ENCODE measurements at places on chromosomes 7 and 10. TPM values are rescaled to one million over a fixed set of nuclear protein-coding genes. Genes with fewer than 3 reads are reported as not detected.

DNA sequence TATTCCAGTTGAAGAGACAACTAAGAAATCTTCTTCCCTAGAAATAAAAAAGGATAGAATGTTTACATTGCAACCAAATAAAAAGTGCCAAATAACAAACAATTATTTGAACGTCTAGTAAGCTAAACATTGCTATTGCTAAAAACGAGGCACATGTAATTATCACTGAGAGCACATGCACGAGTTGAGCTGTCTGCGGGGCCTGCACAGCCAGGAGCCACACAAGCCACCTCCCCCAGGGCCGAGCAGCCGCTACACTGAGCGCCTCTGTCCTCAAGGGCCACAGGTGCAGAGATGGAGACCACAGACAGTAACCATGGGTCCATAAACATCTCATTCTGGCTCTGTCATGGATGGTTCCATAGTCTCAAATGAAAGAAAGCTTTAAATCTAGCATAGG is 17.2 kb downstream of the NCAPG2 start:
- H3K36me3 ChIP-seq: peaks cover 5% of the 10 kb centered on the region
- no peaks in the 10 kb centered on the region for H3K27me3 ChIP-seq
- peaks cover 29% of the 10 kb centered on the region for H3K4me1 ChIP-seq
- DNase-seq: no peak
- no peak overlapping the region for H3K4me3 ChIP-seq

DNA sequence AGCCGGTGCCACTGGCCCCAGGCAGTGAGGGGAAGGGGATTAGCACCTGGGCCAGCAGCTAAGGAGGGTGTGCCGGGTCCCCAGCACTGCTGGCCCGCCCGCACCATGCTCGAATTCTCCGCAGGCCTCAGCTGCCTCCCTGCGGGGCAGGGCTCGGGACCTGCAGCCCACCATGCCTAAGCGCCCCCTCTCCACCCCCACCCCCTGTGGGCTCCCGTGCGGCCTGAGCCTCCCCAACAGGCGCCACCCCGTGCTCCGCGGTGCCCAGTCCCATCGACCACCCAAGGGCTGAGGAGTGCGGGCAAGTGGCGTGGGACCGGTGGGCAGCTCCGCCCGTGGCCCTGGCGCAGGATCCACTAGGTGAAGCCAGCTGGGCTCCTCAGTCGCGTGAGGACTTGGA is 144.8 kb upstream of the CDCA7L start:
- peaks cover 7% of the 10 kb centered on the region for H3K4me1 ChIP-seq
- DNase-seq: no peak
- H3K27me3 ChIP-seq: peaks cover 9% of the 10 kb centered on the region
- H3K36me3 ChIP-seq: no peaks in the 10 kb centered on the region
- no peak overlapping the region for H3K27ac ChIP-seq
- H3K4me3 ChIP-seq: no peak overlapping the region

DNA sequence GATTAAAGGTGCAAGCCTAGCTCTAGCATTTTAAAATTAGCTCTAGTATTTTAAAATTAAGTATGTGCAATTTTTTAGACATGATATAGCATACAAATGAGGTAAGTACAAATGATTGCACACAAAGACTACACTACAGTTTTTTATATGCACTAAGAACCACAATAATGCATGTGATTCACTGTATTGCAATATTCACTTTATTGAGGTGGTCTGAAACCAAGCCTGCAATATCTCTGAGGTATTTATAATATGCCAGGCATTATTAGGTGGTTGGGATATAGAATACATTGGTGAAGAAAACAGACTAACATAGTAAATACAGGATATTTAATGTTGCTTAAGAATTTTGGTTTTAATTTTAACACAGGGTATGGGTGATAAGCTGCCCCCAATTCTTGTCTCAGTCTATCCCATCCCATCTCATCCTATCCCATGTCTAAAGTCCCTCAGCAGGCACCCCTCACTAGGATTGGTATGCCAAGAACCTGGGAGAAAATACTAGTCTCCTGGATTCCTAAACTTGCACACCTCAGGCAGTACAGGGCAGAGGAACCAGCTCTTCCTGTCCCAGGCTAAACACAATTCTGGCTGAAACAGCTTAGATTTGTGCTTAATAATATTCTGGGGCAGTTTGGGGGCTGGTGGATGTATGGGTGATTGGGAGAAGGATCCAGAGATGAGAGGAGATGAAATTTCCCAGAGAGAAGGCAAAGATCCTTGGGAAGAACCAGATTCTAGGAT is 90.4 kb downstream of the HIPK2 start:
- H3K36me3 ChIP-seq: peaks cover 26% of the 10 kb centered on the region
- DNase-seq: no peak
- H3K27ac ChIP-seq: peak overlapping the region; percentile 59
- H3K4me1 ChIP-seq: peaks cover 53% of the 10 kb centered on the region

The C10orf67 gene
- total RNA-seq: not detected

DNA sequence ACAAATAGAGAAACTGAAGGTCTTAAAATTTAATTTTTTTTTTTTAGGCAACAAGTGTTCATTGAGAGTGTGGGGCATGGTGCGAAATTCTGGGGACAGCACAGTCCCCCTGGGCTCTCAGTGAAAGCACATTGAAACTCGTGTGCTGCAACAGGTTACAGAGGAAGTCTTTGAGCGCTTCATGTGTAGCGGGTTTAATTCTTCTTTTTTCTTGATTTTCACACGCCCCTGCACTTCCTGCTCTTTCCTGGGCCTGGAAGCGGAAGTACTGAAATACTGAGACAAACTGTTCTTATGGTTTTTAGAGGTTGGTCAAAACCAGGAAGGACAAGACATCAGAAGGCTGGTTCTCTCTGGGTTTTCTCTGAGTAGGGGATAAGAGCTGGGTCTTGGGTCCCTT is 203.5 kb downstream of the PTEN start:
- peaks cover 41% of the 10 kb centered on the region for H3K4me1 ChIP-seq
- no peak overlapping the region for H3K4me3 ChIP-seq
- no peaks in the 10 kb centered on the region for H3K36me3 ChIP-seq
- no peak overlapping the region for H3K27ac ChIP-seq
- no peak for DNase-seq

DNA sequence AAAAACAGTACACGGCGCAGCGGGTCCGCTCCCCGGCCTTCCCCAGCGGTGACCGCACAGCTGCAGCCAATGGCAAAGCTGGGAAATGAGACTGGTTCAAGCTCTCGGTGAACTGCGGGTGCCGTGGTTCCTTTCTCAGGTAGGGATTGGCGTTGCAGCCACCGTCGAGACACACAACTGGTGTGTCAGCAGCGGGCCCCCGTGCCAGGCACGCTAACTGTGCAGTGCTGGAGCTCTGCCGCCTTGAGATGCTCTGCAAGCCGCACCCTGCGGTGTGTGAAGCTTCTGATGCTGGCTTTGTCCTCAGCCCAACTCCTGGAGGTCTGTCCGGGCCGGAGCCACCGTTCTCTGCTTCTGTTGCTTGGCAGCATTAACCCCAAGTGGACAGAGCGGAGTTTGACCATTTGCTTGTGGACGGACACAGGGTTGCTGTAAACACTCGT is 20.6 kb upstream of the NKX6-2 start:
- peak; percentile 82 for DNase-seq
- no peaks in the 10 kb centered on the region for H3K36me3 ChIP-seq
- no peaks in the 10 kb centered on the region for H3K4me1 ChIP-seq
- peaks cover 9% of the 10 kb centered on the region for H3K27me3 ChIP-seq
- no peak overlapping the region for H3K27ac ChIP-seq

- H3K36me3 ChIP-seq: no peaks in the 10 kb centered on the region
- no peak overlapping the region for H3K4me3 ChIP-seq
- peak overlapping the region; percentile 84 for H3K27ac ChIP-seq
- DNase-seq: no peak
- H3K4me1 ChIP-seq: peaks cover 32% of the 10 kb centered on the region
These were observed 6.9 kb upstream of the HYCC1 start for GRCh38 chr7:23020742-23021401.

- H3K27me3 ChIP-seq: no peaks in the 10 kb centered on the region
- no peak for DNase-seq
- no peaks in the 10 kb centered on the region for H3K36me3 ChIP-seq
These were observed 119.4 kb downstream of the COL28A1 start for GRCh38 chr7:7416031-7416858.

GRCh38 chr7:76139670-76140069 is 62.0 kb upstream of the SRRM3 start:
- H3K27me3 ChIP-seq: peaks cover 58% of the 10 kb centered on the region
- H3K36me3 ChIP-seq: no peaks in the 10 kb centered on the region
- no peak overlapping the region for H3K27ac ChIP-seq

DNA sequence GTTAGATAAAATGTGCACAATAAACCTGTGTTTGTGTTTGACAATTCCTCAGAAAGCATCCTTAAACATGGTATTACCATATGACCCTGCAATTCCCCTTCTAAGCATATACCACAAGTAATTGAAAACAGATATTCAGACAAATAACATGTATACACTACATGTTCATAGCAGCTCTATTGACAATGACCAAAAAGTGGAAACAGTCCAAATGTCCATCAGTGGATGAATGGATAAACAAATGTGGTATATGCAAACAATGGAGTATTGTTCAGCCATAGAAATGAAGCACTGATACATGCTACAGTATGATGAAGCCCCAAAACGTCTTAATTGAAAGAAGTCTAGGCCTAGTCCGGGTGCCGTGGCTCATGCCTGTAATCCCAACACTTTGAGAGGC is 280.1 kb downstream of the OTUD1 start:
- no peak overlapping the region for H3K27ac ChIP-seq
- H3K4me1 ChIP-seq: no peaks in the 10 kb centered on the region
- H3K36me3 ChIP-seq: no peaks in the 10 kb centered on the region
- no peak overlapping the region for H3K4me3 ChIP-seq
- no peak for DNase-seq

The ATAD1 gene
- total RNA-seq: 54.9 TPM

The SLK gene
- total RNA-seq: 30.8 TPM

The DNAH11 gene
- total RNA-seq: not detected

The FRMD4A gene
- 124 TPM for total RNA-seq

The TBC1D12 gene
- 26.3 TPM for total RNA-seq

DNA sequence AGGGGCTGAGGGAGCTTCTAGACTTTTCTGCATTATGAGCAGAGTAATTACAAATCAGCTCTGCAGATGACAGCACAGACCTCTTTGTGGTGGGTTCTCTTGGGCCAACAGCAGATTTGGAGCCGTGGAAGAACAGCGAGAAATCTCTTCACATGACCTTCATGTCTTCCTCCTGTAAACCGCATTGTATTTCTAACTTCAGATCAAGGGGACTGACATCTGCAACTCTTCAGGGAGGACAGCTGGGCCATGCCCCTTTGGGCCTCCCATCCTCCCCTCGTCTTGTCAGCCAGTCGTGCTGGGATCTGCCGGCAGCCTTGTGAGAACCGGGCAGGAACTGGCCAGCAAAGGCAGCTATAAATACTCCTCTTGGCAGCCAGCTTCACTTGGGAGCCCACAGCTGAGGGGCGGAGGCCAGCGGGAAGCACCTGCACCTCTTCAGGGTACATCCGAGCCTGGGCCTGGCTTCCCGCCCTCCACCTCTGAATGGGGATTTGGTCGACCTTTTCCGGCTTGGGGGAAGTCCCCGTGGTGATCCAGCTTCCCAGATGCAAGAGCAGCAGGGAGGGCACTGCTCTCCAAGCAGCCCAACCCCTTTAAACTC is 54.7 kb downstream of the STEAP1B start:
- peak overlapping the region; percentile 8 for H3K4me3 ChIP-seq
- no peaks in the 10 kb centered on the region for H3K27me3 ChIP-seq
- H3K27ac ChIP-seq: peak overlapping the region; percentile 77
- no peaks in the 10 kb centered on the region for H3K36me3 ChIP-seq

The BMPER gene
- total RNA-seq: 0.63 TPM

DNA sequence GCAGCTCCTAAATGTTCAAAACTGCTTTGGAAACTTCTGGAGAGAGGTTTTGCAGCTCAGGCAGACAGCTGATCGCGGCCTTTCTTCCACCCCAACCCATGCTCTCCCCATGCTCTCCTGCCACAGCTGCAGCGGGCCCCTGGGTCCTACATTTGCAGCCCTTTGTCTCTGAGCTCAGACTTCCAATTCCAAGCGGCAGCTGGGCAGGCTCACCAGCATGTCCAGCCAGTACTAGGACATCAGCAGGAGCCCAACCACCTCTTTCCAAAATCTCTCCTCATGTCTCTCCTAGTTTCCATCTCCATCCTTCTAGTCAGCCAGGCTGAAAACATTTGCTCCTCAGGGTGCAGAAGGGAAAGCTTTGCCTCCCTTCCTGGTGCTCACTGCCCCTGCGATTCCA is 6.0 kb downstream of the LEP start:
- peaks cover 32% of the 10 kb centered on the region for H3K27me3 ChIP-seq
- H3K4me3 ChIP-seq: no peak overlapping the region
- DNase-seq: peak; percentile 59
- peaks cover 5% of the 10 kb centered on the region for H3K4me1 ChIP-seq
- no peaks in the 10 kb centered on the region for H3K36me3 ChIP-seq

DNA sequence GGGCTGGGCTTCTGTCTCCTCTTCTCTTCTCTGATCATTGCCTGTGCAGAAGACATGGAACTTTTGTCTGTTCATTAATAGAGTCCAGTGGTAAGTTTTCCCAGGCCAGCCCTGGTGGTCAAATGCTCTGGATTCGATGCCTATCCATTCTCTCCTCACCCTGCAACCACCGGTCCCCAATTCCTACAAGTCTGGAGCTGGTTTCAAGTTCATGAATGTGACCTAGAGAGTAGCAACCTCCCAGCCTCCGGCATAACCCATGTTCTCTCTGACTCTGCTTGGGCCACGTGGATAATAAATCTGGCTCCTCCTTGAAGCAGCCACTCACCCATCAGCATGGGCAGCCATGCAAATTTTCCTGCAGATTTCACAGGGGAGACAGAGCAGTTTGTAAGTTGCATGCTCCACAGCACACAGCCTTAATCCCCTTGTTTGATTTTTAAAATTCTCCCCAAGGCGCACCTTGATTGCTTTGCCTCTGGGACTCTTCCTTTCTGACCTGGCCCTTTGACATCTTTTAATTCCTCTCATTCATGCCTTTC is 37.3 kb upstream of the PDZD8 start:
- peaks cover 21% of the 10 kb centered on the region for H3K27me3 ChIP-seq
- H3K36me3 ChIP-seq: no peaks in the 10 kb centered on the region
- no peak for DNase-seq
- H3K27ac ChIP-seq: no peak overlapping the region

- no peaks in the 10 kb centered on the region for H3K27me3 ChIP-seq
- no peak for DNase-seq
- H3K27ac ChIP-seq: peak overlapping the region; percentile 99
- peak overlapping the region; percentile 62 for H3K4me3 ChIP-seq
These were observed 44.8 kb downstream of the CHST3 start for GRCh38 chr10:72009051-72009424.

GRCh38 chr10:51023636-51024035 is 50.7 kb upstream of the PRKG1 start:
- H3K4me3 ChIP-seq: no peak overlapping the region
- DNase-seq: no peak
- H3K4me1 ChIP-seq: peaks cover 19% of the 10 kb centered on the region
- no peak overlapping the region for H3K27ac ChIP-seq
- no peaks in the 10 kb centered on the region for H3K36me3 ChIP-seq

The MAD1L1 gene
- total RNA-seq: 23.8 TPM

The ARHGEF5 gene
- 2.6 TPM for total RNA-seq

- no peaks in the 10 kb centered on the region for H3K27me3 ChIP-seq
- no peak overlapping the region for H3K4me3 ChIP-seq
- DNase-seq: no peak
- H3K36me3 ChIP-seq: peaks cover 2% of the 10 kb centered on the region
- no peaks in the 10 kb centered on the region for H3K4me1 ChIP-seq
These were observed 131.6 kb upstream of the AHR start for GRCh38 chr7:17166824-17167379.

The ZCWPW1 gene
- 2.6 TPM for total RNA-seq
